AG09309 (cell line): ENCODE measurements at places on chromosomes 7 and 10.

DNA sequence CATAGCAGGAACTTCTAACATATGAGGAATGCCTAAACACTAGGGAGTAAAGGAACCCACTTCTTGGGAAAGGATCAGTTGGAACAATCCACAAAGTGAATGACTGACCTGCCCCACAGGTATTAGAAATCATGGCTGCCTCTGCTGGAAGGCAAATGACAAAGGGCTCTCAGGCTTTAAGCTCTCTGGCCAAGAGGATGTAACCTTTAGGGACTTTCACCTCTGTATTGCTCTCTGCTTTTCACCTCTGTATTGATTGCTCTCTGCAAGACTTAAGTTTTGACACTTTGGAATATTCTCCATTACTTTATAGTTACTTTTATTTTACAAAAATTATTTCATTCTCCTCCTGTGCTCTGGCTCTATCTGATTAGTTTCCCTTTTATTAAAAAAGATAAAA, 248.0 kb downstream of the LRRTM3 start:
- no peak for DNase-seq

DNA sequence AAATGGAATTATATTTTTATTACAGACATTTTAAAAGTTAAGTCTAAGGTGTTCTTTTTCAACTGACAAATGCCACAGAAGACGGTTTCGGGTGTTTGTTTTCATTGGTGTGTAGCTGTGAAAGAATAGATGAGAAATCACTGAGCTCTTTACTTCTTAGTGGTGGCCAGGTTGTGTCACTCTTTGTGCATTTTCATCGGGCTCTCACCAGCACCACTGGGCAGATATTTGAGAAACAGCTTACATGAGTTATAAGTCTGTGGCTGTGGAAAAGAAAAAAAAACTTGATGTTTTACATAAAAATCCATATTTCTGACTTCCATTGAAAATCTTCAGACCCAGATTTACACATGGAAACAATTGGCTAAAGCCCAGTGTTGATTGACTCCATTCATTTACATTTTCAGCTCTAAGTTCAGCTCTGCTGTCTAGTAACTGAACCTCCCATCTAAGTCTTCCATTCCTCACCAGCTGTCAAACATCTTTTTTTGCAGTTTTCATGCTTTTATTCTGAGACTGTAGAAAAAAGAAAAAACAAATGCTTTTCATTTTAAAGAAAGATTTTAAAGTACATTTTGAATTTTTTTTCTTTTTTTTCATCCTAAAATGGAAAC, 22.3 kb downstream of the CABCOCO1 start:
- no peak for DNase-seq

- DNase-seq = no peak
Observed at GRCh38 chr7:117071551-117071950, 118.2 kb downstream of the ST7 start.

DNA sequence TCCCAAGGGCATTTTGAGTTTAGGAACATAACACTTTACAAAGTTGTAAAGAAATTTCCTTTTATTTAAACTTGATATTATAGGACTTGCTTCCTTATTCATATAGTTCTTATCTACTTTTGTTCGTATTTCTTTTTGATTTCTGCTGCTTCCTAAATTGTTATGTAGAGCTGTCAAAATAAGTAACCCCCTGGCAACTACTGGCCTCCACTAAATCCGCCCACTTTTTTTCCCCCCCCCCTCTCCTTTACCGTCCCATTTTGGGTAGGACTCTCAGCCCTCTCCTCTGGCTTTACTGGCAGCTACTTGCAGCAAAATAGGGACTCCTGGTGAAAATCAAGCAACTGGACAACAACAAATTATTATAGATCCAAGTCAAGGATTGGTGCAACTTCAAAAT, 1.1 kb downstream of the SP4 start:
- no peak for DNase-seq

DNA sequence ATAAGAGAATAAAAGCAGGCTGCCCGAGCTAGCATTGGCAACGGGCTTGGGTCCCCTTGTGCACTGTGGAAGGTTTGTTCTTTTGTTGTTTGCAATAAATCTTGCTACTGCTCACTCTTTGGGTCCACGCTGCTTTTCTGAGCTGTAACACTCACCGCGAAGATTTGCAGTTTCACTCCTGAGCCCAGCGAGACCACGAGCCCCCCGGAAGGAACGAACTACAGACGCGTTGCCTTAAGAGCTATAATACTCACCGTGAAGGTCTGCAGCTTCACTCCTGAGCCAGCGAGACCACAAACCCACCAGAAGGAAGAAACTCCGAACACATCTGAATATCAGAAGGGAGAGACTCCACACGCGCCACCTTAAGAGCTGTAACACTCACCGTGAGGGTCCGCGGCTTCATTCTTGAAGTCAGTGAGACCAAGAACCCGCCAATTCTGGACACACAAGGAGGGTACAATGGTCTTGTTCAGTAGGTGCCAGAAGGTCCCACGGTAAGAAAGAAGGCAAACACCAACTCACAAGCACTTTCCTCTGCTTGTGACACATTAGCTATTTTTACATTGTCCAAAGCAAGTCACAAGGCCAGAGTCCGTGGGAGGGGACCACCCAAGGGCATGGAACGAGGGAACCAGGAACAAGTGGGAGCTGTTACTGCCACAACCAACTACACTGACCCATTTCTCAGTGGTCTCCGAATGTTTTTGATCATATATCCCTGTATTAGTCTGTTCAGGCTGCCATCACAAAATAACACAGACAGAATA, 29.2 kb upstream of the CACUL1 start:
- DNase-seq = no peak

DNA sequence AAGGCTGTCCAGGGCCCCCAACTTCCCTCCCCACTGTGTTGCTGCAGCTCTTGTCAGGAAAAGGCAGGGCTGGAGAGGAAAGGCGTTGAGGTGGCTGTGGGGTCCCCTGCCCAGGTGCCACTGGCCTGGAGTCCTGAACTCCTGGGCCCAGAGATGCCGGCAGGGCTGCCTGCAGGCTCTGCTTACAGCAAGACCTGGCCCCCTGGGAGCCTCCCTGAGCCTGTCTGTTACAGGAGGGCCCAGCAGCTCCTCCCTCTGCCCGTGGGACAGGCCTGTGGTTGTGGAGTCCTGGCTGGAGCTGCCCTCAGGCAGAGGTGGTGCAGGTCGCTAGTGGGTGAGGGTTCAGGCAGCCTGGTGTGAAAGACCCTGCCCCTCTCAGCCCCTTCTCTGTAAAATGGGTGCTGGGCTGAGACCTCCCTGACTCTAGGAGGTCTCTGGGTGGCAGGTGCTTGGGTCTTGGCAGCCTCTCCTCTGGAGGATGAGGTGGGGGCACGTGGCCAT, 9.9 kb downstream of the ANTXRL start:
- DNase-seq = no peak

- DNase-seq = no peak
Observed at GRCh38 chr10:119209035-119209735, 1.8 kb downstream of the GRK5 start.

GRCh38 chr10:24414597-24414996, 205.7 kb downstream of the KIAA1217 start:
- no peak for DNase-seq

GRCh38 chr7:264541-265191, 25.3 kb upstream of the FOXL3 start:
- no peak for DNase-seq

DNA sequence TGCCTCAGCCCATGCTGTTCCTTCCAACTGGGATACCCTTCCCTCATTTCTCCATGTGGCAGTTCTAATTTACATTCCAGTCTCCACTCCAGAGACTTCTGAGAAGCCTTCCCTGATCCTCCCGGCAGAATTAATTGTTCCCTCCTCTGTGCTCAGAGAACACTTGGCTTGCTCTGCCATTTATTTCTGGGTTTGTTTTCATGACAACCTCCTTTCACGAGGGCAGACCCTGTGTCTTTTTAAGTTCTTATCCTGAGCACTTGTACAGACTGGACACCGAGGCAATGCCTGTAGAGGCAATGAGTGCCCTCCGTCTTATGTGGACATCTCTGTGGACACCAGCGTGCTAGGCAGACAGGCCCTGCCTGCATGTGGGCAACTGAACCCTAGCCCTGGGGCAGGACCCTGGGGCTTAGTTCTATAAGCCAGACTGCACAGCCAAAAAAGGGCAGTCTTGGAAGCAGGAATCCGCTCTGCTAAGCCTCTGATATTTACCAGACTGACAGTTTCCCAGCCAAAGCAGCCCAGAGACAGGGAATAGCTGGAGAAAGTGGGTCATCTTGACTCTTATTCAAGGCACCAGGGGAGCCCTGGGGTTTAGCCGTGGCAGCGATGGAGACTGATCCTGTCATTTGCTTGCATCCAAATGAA, 474.0 kb downstream of the RPS24 start:
- no peak for DNase-seq

DNA sequence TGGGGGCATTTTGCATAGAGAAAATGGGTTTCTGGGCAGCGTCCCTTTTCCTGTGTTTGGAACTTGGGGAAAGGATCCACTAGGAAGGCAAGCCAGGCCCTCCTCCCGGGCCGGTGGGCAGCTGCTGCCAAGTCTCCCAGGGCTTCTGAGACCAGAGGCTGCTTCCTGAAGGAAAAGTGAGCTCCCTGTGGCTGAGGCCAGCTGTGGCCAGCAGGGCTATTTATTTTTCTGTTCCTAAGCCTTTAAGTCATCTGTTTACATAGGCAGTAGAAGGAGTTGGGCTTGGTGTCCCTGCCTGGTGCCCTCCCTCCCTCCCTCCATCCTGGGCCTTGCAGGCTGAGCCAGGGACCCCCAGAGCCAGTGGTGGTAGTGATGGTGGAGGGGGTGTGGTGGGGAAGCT, 70.5 kb upstream of the COL13A1 start:
- DNase-seq = no peak
